ENCODE measurements at places on chromosomes 3 and 15.

- peak; percentile 13 for DNase-seq
These were observed 13.4 kb downstream of the FHIT start for GRCh38 chr3:61237858-61238257.

- no peak for DNase-seq
These were observed 60.5 kb downstream of the TLE3 start for GRCh38 chr15:70037292-70037640.

- DNase-seq = no peak
These were observed 27.9 kb downstream of the KY start for GRCh38 chr3:134622806-134623365.

GRCh38 chr3:81462921-81463320, 298.5 kb downstream of the GBE1 start:
- no peak for DNase-seq

- peak; percentile 28 for DNase-seq
These were observed 177.0 kb downstream of the PDCD6IP start for GRCh38 chr3:33975463-33975862.

DNA sequence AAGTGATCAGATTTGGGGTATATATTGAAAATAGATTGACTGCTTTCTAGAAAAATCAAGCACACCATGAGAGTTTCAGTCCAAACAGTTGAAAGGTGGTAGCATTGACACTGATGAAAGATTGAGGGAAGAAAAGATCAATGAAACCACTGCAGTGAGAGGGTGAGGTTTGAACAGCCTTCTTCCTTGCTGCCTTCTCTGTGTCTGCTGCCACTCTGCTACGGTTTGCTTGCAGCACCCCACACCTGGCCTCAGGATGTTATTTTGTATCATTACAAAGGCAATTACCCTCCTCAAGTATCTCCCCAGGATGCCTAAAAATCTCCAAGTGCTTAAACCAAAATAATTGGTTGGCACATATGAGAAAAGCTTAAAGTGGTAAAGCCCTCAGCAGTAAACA, 683.6 kb upstream of the ARPP21 start:
- no peak for DNase-seq

DNA sequence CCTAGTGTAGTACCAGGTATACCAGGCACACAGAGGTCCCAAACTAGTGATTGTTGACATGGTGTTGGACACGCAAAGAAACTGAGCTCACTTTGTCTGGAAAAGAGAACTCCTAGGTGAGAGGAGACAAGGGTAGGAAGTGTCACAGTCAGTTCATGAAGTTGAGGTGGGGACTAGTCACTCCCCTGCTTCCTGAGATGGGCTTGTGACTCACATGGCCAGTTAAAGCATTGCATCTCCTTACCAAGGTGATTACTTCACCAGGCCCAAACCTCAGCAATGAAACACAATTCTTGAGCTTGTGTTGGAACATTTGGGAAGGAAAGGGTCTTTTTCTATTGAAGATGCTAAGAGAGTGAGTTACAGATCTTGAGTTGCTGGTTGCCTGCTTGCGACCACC, 49.2 kb upstream of the RAD18 start:
- DNase-seq = peak; percentile 56

GRCh38 chr3:41603807-41604206, 358.1 kb downstream of the ULK4 start:
- no peak for DNase-seq

DNA sequence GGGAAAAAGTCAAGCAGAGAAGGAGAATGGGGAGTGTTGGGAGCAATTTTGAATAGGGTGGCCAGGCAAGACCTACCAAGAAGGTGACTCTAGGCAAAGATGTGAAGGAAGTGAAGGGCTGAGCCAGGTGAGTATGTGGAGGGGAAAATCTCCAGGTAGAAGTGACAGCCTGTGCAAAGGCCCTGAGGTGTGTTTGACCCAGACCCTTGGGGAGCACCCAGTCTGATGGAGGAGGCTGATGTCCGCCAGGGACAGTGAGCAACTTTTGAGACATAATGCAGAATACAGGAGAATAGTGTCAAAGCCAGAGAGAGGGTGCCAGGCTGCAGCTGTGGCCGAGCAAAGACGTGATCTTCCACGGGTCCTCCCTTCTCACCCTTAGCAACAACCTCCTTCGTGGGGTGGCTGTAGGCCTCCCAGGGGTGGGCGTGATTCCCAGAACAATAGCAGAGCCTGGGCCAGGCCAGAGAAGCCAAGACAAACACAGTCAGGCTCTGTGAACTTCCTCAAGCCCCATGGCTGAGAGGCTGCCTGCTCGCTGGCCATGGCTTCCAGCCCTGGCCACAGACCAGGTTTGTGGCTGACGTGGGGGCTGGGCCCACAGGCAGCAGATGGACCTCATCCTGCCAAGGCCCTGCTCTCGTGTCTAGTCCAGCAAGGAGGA, 58.1 kb downstream of the SLC6A6 start:
- no peak for DNase-seq

Data from bronchial epithelial cell (primary cell).